Mucosa of descending colon (tissue), 3 donors: ENCODE measurements at places on chromosomes 1 and 21.
A peak's percentile ranks its signal among the peaks of the same experiment; 100 is the strongest.

DNA sequence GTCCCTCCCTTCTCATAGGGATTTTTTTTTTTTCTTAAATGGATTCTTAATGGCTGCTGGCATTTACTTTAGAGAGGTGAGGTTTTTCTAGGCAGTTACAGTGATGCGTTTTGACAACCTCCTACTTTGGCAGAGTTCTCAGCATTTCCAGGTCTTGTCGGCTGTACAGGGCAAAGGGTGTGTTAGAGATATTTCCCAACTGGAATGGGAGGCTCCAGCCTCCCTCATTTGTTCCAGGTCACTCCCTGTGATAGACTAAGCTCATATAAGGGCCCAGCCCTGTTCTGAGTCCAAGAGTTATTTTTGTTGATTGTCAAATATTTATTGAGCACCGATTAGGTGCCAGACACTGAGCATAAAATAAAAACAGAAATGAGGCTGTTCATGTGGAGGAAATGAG, 7.6 kb upstream of the XKR8 start:
- DNase-seq, result no peak

- DNase-seq, result no peak
These were observed 292.1 kb downstream of the TM2D1 start for GRCh38 chr1:61432616-61433388.

DNA sequence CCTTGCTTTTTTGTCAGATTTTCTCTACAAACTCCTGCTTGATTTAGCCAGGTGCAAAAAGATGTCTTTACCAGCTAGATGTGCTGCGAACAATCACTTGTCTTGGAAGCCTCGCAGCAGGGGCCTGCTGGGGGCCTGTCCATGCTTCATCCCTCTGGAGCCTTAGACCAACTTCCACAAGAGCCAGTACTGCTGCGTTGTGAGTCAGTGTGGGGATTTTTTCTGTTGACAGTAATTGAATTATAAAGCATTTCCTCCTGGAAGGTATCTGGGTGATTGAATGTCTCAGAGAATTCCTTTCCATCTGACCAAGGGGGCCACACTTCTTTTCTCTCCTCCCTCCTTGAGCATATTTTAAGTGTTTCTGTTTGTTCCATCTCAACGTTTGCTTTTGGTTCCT, 40.4 kb upstream of the LDLRAP1 start:
- no peak for DNase-seq

GRCh38 chr1:39896909-39897685, 4.6 kb downstream of the MYCL start:
- no peak for DNase-seq

- DNase-seq, result no peak
These were observed 9.5 kb downstream of the GNAT2 start for GRCh38 chr1:109609881-109610280.

- DNase-seq, result peak; percentile 49
These were observed 33.4 kb downstream of the RGS7 start for GRCh38 chr1:241323514-241324195.

DNA sequence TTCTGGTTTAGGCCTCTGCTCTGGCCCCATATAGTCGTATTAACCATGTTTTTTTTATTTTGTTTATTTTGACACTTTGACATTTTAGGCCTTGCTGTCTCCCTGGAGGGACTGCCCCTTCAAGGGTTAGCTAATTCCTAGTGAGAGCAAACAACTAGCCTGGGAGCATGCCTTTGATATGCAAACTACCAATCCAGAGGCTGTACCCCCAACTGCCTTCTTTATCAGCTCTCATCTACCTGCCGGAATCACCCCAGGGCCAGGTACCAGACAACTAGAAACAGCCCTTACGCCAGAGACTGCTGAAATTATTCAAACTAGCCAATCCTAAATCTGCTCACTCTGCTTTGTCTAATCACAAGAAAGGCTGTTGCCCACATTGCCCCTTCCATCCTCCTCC, 13.0 kb upstream of the ST6GALNAC5 start:
- DNase-seq, result no peak

DNA sequence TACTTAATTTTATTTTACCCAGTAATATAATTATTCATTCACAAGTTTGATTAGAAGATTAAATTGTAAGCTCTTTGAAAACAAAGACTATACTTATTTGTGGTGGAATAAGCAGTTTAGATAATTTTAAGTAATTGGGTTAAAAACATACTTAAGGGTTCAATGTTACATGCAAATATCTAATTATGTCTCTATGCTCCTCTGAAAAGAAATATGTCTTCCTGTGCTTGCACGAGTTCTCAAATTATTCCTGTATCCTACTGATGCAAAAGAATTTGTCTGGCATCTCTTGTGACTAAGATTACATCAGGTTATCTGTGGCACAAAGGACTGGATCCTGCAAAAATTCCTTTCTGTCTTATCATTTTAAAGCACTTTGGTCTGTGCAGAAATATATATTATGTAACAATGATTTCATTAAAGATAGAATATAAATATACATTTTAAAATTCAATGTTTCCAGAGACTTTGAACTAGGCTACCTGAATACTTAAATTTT, 416.7 kb downstream of the COL11A1 start:
- DNase-seq, result no peak

- no peak for DNase-seq
These were observed 6.7 kb downstream of the CENPF start for GRCh38 chr1:214609692-214610091.

DNA sequence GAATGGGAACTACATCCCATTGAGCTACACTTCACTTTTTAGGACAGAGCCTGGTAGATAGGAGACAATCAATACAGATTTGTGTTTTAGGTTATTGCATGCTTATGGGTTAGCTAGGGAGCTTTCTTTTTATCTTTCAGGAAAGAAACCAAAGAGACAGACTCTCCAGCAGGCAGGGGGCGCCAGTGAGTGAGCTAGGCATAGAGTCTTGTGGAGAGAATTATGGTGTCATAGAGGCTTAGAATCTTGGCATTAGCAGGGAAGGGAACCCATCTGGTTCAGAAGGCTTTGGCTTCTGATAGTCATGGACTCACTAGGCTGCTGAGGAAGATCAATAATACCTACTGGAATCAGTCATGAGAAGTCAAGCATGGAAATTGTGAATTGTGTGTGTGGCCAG, at the start of gene SMCP:
Gene SMCP (plus strand): TSS at position 281 of the 400 bp plus-strand sequence. CDS start 6,101 bp downstream, outside the sequence.
- no peak for DNase-seq

DNA sequence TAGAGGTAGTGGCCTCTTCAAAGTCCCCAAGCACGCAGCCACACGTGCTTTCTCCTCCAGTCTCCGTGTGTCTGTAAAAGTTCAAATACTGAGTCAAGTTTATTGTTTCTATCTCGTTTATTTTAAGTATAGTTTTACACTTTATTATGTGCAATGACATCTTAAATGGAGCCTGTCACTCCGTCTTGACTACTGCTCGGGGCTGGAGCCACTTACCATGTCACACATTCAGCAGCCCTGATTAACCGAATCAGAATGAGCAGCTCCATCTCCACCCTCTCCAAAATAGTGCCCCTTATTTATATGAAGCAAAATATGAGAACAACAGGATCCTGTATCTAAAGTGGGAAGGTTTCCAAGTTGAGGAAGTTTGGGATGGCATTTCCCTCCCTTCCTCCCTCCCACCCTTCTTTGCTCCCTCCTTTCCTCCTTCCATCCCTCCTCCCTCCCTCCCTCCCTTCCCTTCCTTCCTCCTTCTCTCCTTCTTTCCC, 201.0 kb downstream of the PBX1 start:
- DNase-seq, result no peak

- DNase-seq, result no peak
These were observed 43.8 kb downstream of the STPG1 start for GRCh38 chr1:24369801-24370200.

DNA sequence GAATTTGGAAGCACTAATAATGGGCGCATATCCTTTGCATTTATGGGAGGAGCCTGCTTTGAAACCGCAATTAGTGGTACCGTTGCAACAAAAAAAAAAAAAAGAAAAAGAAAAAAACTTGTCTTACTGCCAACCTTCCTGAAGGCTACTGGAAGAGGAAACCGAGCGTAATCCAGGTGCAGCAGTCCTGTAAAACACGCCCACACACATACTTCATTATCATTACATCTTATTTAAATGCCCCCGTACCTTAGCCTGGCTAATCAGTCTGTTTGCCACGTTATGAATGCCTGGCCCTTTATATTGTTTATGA, 686 bp upstream of the ZNF281 start:
- DNase-seq, result no peak

DNA sequence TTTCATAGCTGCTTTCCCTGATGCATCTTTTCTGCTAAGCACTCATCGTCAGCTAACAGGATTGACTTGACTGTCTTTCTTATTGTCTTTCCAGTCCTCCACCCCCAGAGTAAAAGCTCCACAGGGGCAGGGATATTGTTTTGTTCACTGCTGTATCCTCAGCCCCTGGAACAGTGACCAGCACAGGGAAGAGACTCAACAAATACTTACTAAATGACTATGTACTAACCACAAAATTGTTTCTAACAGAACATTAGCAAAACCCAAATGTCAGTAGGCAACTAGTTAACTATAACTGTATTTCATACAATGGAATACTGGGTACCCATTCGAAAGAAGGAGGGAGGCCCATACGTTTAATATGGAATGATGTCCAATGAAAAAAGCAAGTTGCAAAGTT, 53.0 kb downstream of the BCAR3 start:
- no peak for DNase-seq

- DNase-seq, result no peak
These were observed 16.4 kb downstream of the S100A7 start for GRCh38 chr1:153444078-153444477.

DNA sequence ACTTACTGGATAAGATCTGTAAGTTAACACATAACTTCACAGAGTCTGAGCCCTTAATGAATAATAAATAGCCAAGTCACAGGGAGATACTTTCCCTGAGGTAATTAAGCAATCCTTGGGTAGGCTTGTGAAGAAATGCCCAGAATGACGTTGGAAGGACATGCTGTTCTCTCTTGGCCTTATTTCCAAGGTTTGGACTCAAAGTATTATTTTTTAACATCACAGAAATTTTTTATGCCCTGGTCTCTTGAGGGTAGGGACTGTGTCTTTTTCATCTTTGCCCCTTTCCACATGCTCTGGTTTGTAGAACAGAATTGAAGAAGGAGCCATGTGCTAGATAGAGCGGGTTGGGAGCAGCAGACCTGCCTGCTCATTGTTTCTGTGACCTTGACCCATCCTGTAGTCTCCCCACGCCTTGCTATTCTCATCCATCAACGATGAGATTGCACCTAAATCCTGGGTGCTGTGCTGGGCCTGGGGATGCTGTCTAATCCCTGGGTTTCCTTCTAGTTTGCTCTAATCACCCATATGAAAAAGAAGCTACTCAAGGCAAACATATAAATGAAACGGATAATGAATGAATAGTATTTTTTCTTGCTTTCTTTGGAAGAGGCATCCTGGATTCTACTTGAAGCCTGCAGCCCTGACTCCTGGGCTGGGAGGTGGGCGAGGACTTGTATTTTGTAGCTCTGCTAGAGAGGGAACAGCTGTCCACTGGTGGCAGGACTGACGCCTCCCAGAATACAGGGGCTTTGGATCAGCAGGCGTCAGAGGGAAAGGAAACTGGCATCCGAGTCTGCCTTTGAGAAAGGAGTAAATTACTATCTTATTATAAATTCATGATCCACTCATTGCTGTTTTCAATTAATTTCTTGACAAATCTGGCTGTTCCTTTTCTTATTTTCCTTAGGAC, 17.5 kb upstream of the LAMTOR5 start:
- DNase-seq, result no peak

DNA sequence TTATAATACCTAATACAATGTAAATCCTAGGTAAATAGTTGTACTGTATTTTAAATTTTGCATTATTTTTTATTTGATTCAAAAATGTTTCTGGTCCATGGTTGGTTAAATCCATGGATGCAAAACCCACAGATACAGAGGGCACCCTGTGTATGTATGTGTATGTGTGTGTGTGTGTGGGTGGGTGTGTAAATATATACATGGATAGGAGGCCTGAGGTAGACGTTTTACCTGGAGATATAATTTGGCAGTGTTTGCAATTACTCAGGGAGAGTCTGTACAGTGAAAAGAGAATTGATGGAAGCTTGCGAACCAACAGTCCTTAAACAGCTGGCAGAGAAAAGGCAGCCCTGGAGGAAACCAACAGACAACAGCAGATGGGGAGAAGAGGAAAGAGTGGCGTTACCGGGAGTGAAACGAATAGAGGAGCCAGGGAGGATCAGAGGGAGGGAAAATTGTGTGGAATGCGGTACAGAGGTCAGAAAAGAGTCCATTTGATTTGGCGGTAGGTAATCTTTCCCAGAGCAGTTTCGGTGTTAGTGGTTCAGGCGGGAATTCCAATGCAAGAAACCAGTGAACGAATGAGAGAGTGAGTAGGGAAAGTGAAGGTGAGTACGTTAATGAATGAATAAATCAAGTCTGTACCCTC, 47.9 kb upstream of the NBL1 start:
- no peak for DNase-seq
